SW 1271 (cell line): ENCODE measurements at places on chromosomes 1 and 21.

GRCh38 chr1:210626341-210626740 is 297.6 kb downstream of the HHAT start:
- no peak for DNase-seq

- DNase-seq = peak; percentile 34
Measured at GRCh38 chr1:6603238-6603914, 707 bp upstream of the KLHL21 start.

- DNase-seq = no peak
Measured at GRCh38 chr1:49171941-49172593, 395.4 kb upstream of the BEND5 start.

- no peak for DNase-seq
Measured at GRCh38 chr1:158049853-158050252, 56.4 kb downstream of the KIRREL1 start.

DNA sequence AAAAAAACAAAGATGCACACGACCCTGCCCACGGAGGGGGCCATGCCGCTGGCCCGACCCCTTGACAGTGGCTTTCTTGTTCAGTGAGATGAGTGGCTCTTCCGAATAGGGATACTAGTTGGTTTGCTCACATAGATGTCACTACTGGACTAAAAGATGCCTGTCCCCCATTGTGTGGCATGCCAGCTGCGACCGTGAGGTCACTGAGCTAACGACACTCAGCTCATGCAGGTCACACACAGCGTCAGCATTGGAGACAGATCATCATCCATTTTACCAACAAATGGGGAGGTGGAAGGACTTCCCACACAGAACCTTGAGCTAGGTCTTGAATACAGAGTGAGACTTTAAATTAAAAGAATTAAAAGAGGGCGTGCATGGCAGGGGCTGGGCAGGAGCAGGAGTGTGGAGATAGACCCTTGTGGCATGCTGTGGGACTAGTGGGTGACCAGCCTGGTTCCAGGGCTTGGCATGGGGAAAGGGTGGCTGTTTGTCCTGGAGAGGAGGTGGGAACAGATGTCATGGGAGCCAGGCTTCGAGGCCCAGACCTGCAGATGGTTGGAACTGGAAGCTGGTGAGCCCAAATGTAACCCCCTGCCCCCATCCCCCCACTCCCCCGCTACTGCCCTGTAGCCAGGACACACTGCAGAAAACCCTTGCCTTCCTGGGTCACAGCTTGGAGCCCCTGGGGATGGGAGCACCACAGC is 12.4 kb downstream of the SLC1A7 start:
- no peak for DNase-seq

- peak; percentile 66 for DNase-seq
Measured at GRCh38 chr1:6157528-6158174, 22.5 kb downstream of the CHD5 start.
